Body of pancreas (tissue), 4 donors: ENCODE measurements at places on chromosomes 3 and 15. TPM values are rescaled to one million over a fixed set of nuclear protein-coding genes. Genes with fewer than 3 reads are reported as not detected.

- no peak for DNase-seq
- H3K27ac ChIP-seq, result no peak overlapping the region
- no peak overlapping the region for H3K4me3 ChIP-seq
- peaks cover 3% of the 10 kb centered on the region for H3K4me1 ChIP-seq
- no peaks in the 10 kb centered on the region for H3K36me3 ChIP-seq
Observed at GRCh38 chr15:53208751-53209150, 418.6 kb upstream of the ONECUT1 start.

- H3K27ac ChIP-seq, result no peak overlapping the region
- H3K4me1 ChIP-seq, result peaks cover under 1% of the 10 kb centered on the region
- H3K27me3 ChIP-seq, result no peaks in the 10 kb centered on the region
- peak; percentile 80 for DNase-seq
Observed at GRCh38 chr15:68924866-68925560, 5.3 kb upstream of the SPESP1 start.

- H3K36me3 ChIP-seq, result no peaks in the 10 kb centered on the region
- H3K27ac ChIP-seq, result no peak overlapping the region
- no peaks in the 10 kb centered on the region for H3K27me3 ChIP-seq
- DNase-seq, result no peak
- H3K4me3 ChIP-seq, result no peak overlapping the region
Observed at GRCh38 chr15:88385078-88385700, 82.0 kb downstream of the MRPL46 start.

Gene WDR49
- total RNA-seq, result 2.3 TPM

Gene SHISA5
- total RNA-seq, result 48.5 TPM
